Mucosa of descending colon (tissue), 3 donors: ENCODE measurements at places on chromosomes 4 and X.

- peak; percentile 59 for DNase-seq
These were observed at the start of gene PF4V1 for GRCh38 chr4:73853246-73853704. TSS of gene PF4V1 (plus strand) at chr4:73853296. CDS start at chr4:73853363, 67 bp downstream.

DNA sequence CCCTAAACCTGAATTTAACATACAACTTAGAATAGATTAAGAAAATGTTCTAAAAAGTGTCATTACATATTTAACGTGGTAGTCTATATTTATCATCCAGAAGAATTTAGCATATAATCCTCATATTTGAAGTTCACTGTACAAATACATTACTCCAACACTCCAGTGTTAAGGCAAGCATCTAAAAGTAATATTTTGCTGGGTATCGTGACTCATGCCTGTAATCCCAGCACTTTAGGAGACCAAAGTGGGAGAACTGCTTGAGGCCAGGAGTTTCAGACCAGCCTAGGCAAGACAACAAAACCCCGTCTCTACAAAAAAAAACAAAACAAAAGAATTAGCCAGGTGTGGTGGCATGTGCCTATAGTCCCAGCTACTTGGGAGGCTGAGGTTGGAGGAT, 24.8 kb downstream of the LRBA start:
- no peak for DNase-seq

DNA sequence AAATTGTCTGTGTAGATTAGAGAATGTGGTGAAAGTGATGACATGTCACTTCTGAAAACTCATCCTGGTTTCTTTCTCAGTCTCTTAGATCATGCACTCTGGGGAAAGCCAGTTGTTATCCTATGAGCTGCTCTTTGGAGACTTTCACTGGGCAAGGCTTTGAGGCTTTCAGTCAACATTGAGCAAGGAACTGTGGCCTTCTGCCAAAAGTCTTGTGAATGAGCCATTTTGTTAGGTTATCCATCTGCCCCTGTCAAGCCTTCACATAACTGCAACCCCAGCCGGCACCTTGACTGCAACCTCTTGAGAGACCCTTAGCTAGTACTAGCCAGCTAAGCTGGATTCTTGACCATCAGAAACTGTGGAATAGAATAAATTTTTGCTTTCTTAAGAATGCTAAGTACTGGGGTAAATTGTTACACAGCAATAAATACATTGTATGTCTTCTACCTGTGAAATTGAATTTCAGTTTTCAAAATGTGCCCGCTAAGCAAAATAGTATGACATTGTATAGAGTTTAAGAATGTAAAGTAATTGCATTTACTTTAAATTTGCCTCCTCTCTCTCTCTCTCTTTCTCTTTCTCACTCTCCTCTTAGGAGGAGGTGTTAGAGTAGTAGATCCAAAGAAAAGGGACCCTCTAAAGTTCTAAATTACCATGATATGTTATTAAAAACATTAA, 1273.0 kb downstream of the RAPGEF2 start:
- DNase-seq: no peak

DNA sequence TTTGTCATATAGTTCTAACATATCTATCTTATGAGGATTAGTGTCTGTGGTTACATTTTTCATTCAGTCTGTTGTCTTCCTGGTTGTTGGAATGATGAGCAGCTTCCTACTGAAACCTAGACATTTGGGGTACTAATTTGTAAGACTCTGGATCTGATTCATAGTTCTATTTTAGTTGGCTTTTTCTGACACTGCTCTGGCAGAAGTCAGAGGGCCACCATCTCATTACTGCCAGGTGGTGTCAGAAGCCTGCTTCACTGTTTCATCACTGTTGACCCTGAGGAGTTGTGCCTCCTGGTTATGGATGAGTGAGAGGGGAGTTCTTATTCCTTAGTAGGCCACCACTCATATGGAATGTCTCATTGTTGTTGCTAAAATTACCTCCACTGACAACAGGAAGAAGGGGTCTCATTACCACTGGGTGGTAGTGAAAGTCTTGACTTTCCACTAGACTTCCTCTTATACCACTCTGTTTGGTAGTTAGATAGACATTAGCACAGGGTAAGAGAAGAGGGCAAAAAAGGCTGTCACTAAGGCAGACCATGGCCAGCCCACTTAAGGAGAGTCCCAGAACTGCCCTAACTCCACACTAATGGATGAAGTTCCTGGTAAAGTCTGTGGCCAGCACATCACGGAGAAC, 395.2 kb downstream of the SPOCK3 start:
- no peak for DNase-seq

DNA sequence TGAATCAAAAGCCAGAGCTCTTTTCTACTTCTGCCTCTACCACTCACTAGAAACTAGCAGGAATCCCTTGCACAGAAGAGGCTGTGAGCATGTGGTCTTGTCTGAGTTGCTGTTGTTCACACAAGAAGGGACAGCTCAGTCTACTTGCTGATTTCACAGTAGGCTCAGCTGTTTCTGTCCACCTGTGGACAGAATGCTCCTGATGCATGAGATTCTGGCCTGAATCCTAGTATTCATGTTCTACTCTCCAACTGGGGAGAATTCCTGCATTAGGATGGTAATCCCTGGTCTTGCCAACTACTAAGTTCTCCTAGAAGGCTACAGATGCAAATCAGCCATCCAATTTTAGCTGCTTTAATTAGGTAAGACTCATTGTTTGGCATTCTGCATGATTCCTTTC, 112.8 kb downstream of the PPA2 start:
- DNase-seq: no peak

GRCh38 chr4:155617296-155617695, 49.4 kb upstream of the GUCY1A1 start:
- no peak for DNase-seq

DNA sequence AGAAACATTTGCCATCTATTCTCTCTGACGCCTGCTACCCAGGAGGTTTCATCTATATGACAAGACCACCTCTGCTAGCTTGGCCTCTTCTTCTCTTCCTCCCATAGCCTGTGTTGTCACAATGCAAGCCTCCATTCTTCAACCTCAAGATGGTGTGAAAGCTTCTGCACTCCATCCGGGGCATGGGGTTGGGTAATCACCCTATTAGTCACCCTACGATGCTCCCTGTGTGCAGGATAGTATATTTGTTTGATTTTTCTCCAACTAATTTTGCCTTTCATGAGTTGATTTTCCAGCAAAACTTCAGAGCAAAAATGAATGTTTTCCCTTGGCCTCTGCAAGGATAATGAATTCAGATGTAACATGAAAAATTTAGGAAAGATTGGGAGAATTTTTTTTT, 128.0 kb upstream of the STS start:
- DNase-seq: no peak

DNA sequence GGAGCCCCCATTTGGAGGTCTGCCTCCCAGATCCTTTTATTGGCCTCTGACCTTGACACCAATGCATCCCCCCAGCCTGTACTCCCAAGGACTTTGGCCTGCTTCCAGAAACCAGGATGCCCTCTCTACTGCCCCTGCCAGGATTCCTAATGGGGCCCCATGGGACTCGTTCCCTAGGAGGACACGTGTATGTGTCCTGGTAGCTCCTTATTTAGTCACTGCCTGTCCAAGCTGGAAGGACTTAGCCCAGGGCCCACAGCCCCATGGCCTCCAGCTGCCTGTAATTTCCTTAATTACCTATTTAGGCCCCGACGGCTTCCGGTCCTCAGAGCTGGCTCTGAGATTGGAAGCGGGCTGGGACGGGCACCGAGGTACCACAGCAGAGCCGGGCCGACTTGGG, 9.4 kb downstream of the ATP2B3 start:
- DNase-seq: no peak

DNA sequence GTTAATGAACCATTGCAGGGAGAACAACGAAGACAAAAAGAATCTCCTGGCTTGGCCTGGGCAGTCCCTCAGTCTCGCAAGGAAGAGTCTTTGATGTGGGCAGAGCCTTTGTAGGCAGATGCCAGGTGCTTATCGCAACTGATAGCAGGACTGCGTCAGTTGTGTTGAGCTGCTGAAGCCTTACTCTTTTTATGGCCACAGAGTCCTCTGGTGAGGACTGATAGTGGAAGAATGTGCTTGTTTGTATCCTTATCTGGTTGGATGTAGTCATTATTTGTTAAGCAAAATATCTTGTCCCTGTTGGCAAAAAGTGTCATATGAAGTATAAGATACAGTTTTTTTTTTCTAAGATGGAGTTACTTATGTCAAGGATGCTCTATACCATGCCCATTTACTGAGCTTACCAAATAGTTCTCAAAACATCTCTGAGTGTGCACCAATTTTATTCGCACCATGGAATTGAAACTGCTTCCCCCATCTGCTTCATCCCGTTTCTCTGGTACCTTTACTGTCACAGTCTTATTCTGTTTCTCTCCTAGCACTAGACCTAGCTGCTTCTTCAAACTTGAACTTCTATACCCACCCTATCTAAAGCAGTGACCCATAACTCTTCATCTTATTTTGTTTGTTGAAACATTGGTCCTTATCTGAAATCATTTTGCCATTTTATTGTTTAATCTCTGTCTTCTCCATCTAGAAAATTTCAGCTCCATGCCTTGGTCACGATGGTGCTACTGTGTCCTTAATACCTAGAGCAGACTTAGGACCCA, 47.0 kb upstream of the SPRY1 start:
- DNase-seq: no peak

DNA sequence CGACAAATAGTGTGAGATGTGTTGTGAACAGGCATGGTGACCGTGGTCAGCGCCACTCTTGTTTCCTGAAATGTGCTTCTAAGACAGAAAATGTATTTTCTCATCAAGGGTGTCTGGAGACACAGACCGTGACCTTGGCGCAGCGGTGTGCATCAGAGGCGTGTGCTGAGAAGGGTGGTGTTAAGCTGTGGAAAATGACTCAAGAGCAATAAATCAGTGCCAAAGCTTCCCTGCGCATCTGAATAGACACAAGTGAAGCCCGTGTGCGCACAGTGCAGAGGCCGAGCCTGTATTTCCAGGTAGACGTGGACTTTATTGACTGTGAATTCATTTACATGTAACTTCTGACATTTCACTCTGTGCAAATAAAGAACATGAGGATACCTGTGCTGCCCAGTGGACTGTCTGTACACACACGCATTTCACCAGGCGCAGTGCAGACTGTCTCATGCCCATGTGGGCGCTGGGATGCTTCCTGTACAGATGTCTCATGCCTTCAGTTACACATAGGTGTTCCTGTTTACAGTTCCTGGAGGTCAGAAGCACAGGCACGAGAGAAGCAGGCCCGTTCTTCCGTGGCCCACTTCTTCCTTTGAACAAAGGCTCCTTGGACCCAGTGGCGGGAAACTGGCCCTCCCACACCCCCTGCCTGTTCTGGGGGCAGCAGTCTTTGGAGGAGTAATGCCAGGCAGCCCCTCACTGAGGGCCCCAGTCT, 31.9 kb downstream of the NSG1 start:
- no peak for DNase-seq

GRCh38 chr4:4296283-4296846, 6.3 kb downstream of the ZBTB49 start:
- no peak for DNase-seq

DNA sequence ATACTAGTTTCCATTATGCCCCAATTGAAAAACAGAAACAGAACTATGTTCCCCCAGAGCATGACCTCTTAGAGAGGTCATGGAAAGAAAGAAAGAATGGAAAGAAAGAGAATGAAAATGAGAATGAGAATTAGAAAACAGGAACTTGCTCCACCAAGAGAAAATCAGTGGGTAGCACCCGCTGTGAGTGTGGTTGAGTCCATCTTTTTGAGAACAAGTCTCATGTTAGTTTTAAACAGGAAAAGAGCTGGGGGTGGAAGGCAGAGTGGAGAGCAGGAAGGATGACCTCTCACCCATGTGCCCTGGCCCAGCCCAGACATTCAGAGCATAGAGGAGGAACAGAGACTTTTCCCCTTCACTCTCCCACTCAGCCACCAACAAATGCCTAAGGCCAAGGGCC, 4.9 kb downstream of the GSX2 start:
- no peak for DNase-seq

DNA sequence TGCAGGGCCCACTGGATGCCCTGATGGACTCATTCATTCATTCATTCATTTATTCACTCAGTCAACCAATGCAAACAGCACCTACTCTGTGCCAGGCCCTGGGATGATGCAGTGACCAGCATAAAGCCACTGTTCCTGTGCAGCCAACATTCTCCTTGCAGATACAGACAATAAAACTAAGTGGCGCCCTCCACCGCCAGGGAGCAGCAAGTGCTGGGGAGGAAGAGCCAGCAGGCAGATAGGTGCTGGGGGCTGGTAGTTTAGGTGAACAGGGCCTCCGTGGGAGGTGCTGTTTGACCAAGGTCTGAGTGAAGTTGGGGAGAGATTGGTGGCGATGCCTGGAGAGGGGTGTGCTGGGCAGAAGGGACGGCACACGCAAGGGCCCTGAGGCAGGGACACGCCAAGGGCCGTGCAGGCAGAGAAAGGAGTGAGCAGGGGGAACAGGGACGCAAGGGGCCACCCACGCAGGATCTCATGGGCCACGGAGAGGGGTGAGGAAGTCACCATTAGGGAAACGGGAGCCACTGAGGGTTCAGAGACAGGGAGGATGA, 65.5 kb downstream of the WFS1 start:
- DNase-seq: no peak

GRCh38 chr4:106624671-106625070, 256.1 kb upstream of the GIMD1 start:
- DNase-seq: no peak

DNA sequence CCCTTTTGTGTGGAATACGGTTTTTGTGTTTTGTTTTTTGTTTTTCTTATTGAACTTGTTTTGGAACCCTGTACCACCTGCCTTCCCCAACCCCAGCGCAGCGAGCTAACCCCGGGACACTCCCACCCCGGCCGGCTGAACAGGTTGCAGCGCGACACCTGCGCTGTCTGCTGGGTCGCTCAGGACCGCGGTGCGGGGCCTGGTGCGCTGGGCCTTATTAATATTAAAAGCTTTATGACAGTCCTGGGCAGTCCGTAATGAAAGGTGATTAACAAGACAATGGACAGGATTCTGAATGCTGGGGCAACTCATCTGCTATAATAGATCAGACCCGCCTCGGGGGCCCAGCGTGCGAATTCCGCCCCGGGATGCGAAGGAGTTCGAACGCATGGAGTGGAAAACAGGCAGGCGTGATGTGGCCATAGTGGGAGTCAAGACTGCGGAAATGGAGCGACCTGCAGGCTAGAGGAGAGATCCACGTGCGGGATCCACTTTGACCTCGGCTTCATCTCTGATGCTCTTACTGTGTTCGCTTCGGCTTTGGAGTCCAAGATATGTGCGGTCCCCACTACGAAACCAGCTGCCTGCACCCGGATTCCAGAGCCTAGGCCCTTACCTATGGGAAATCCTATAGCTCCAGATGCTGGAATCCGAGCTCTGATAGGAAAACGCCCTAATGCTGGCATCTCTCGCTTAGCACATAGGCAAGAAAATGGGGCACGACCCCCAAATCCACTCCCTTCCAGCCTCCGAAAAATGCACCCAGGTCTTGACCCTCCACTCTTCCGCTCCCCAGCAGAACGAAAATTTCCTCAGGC, 69.0 kb upstream of the TMEM33 start:
- DNase-seq: no peak

DNA sequence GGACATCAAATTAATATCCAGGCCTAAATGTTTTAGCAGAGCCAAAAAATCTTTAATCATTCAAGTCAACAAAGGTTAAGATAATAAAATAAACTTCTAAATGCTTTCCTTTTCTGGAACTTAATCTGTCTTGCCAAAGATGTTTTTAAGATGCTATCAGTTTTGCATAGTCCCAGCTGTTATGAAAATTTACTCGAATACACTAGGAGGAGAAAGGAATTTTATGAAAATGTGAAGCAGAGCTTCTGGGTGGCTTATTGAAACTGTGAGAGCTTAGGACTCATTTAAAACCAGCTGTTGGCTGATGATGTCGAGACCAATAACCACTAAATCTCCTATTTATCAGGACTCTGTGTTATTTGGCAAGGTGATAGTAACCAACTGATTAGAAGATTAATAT, 202.2 kb upstream of the ETNPPL start:
- no peak for DNase-seq

GRCh38 chrX:124373348-124373747, 27.0 kb downstream of the SH2D1A start:
- no peak for DNase-seq

GRCh38 chr4:27187786-27188185, 327.1 kb downstream of the STIM2 start:
- DNase-seq: no peak
